ENCODE measurements at places on chromosomes 13 and 19.

GRCh38 chr13:43074824-43075510 is 51.6 kb downstream of the DNAJC15 start:
- DNase-seq, result no peak

DNA sequence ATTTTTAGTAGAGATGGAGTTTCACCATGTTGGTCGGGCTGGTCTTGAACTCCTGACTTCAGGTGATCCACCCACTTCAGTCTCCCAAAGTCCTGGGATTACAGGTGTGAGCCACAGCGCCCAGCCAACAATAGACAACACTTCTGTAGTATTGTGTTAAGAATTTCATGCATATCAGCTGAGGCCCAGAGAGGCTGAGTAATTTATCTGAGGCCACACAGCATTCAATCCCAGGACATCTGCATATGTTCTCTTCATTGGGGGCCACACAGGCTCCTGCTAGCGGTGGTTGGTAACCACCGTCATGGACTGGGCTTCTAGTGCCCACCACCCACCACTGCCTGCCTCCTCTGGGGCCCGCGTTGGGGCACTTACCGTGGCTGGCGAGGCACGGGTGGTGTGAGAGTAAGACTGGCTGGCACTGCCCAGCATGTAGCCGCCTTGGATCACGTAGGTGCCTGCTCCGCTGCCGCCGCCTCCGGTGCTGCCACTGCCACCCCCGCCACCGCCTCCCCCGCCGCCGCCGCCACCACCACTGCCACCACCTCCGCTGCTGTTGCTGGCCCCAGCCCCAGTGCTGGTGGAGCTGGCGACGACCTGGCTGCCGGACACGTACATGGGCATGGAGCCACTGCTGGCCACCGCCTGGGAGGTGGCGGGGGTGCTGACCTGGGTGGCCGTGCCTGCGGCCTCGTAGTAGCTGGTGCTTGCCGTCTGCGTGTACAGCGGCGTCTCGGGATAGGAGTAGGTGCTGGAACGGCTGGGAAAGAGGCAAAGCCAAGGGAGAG is 20.3 kb downstream of the DCAF15 start:
- no peak for DNase-seq

- DNase-seq, result no peak
Observed at GRCh38 chr13:41004875-41005693, 14.0 kb downstream of the ELF1 start.

DNA sequence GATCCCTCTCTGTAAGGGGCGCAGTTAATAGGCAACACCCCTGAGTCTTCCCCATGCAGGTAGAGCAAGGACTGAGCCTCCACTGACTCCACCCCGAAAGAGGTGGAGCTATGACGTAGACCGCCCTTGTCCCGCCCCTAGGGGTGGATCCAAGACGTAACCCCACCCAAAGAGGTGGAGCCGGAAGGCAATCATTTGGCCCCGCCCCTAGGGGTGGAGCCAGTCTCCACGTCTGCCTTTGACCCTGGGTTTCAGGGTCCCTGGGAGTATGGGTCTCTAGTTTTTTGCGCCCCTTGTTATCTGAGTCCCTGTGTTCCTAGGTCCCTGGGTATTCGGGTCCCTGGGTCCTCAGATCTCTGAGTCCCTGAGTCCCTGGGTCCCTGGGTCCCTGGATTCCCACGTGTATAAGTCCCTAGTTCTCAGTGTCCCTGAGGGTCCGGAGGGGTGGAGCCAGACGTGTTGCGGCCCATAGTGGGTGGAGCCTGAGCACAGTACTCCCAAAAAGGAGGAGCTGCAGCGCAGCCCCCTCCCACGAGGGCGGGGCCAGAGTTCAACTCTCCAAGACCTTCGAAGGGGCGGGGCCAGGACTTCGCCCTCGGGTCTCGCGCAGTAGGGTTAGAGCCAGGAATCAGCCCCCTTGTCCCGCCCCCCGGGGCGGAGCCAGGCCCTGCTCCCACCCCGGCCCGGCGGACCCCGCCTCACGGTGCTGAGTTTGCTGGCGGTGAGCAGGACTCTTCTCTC is 5.3 kb downstream of the DENND1C start:
- DNase-seq, result peak; percentile 52

DNA sequence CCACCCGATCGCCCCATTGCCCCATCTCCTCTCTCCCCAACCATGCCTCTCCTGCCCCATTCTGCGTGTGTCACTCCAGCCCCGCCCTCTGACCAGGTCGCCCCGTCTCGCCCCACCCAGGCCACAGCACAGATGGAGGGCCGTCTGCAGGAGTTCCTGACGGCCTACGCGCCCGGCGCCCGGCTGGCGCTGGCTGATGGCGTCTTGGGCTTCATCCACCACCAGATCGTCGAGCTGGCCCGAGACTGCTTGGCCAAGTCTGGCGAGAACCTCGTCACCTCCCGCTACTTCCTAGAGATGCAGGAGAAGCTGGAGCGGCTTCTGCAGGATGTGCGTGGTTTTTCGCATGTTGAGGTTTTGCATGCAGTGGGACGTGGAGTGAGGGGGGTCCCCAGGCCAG is 26.2 kb downstream of the MAST3 start:
- no peak for DNase-seq

DNA sequence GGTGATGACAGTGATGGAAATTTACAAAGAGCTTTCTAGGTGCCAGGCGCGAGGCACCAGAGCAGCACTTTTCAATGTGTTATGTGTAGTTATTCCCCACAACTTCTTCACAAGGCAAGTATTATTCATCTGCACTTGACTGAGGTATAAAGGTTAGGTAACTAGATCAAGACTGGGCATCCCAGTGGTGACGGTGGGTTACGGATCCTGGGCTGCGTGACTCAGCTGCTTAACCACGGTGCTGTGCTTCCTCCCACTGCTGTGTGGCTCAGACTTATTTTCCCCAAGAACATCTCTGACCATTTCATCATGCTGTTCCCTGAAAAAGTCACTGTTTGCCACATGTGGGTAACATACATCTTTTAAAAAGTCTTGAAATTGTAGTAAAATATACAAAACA is 19.3 kb downstream of the EDDM13 start:
- DNase-seq, result no peak

DNA sequence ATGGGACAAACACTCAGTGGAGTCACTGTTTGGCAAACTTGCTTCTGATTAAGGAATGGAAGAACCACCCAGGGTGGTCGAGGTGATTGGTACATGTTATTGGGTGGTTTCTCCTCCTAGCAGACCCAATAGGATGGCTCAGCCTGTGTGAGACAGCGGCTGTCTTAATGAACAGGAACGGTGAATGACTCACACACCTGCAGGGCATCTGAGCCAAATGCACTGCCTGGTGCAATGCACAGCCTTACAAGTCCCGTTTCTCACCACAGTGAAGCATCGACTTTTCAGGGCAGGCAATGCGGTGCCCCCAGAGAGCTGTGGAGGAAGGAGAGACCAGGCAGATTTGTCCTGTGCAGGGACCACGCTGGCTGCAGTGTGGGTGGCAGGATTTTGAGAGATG is 238.5 kb downstream of the FGF9 start:
- no peak for DNase-seq

GRCh38 chr13:93726173-93726957 is 499.8 kb downstream of the GPC6 start:
- no peak for DNase-seq

- no peak for DNase-seq
Observed at GRCh38 chr19:30446850-30447552, 74.8 kb downstream of the ZNF536 start.

GRCh38 chr13:99218545-99218944 is 17.9 kb downstream of the UBAC2 start:
- DNase-seq, result no peak

DNA sequence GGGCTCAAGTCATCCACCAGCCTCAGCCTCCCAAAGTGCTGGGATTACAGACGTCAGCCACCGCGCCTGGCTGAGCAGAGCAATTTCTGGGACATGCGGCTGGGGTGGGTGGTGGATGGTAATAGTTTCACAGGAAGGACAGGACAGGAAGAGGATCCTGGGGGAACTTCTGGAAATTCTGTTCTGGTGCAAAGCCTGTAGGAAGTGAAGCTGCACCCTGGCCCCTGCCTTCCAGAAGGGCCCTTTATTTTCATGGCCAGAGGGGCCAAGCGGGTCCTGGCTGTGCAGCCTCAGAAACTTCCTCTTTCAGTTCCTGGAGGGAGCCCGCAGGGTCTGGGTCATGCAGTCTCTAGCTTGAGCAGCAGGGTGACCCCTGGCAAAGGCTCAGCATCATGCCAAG is 15.7 kb downstream of the FEM1A start:
- DNase-seq, result no peak

Data from brain microvascular endothelial cell (primary cell).